Kidney glomerular epithelial cell (primary cell): ENCODE measurements at places on chromosomes 5 and 9.
A peak's percentile ranks its signal among the peaks of the same experiment; 100 is the strongest.

DNA sequence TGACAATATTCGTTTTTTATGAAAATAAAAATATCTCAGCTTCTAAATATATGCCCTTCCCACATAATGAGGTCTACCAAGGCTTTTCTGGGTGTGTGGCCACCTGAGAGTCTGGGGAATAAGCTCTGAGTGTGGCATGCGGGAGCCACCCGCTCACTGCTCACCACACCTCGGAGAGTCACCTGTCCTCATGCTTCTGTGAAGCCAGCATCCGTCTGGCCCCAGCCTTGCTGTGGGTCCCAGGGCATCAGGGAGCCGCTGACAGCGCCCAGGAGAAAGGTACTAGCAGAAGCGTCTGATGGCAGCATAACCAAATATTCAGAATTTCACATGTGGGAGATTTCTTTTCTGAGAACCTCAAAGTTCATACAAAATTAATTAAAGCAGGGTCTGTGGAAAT lies 133.2 kb upstream of the IRX4 start:
- DNase-seq, result no peak

- no peak for DNase-seq
Observed at GRCh38 chr9:93587284-93587650, 10.9 kb downstream of the PHF2 start.

DNA sequence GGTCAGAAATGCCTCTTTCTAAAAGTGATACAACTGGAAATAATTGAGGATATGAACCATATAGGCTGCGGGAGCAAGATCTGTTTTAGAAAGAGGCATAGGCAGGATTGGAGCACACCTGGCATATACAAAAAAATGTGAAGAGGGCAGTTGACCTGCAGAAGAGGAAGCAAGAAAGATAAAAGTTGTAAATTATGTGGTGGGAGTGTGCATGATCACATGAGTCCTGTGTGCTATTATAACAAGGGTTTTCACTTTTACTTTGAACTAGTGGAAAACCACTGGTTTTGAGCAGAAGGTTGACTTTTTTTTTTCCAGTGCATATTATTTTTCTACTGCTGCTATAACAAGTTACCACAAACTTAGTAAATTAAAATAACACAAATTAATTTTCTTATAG lies 489.3 kb downstream of the ANXA1 start:
- no peak for DNase-seq

GRCh38 chr5:35859101-35859661 lies 2.5 kb downstream of the IL7R start:
- DNase-seq, result no peak

DNA sequence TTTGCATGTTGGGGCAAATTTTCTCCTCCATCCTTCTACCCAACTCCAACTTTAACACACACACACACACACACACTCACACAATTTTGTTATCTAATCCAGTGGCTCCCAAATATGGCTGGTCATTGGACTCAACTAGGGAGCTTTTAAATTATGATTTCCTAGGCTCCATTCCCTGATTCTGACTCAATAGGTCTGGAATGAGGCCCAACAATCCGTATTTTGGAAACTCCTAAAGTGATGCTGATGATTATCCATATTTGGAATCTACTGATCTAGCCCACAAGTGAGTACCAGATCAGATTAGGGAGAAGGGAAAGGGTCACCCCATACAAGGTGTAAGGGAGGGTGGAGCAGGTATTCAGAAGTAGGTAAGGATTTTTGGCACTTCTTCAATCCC lies 309.7 kb downstream of the TLE1 start:
- no peak for DNase-seq

- no peak for DNase-seq
Observed at GRCh38 chr9:125141751-125142150, 1.6 kb downstream of the SCAI start.

GRCh38 chr5:66617226-66617861 lies 21.2 kb downstream of the MAST4 start:
- no peak for DNase-seq

- no peak for DNase-seq
Observed at GRCh38 chr5:36273809-36274526, 27.7 kb downstream of the RANBP3L start.

- DNase-seq, result peak; percentile 59
Observed at GRCh38 chr9:109574061-109574882, 76.2 kb upstream of the PTPN3 start.

DNA sequence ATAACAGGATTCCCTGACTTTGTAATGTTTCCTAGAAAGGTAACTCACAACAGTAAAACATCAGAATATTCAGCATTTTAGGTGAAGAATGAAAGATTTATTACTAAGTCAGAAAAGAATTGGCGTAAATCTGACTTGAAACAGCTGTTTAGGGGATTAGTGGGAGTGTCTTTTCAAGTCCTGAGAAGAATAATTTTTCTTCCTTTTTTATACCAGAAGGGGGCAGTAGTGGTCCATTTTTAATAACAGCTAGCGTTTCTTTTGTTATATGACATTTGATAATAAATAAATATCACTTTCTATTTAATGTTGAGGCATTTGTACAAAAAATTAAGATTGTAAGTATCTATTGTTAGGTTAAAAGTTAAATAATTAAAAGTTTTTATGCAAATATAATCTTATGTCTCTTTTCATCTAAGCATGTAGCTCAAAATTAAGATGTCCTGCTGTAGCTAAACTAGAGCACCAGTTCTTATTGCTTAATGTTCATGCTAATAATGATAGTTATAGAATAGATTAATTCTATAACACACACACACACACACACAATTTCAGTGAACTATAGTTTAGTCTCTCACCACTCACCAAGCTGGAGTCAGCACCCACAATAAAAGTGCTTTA lies 258.7 kb upstream of the ARRDC3 start:
- peak; percentile 62 for DNase-seq

GRCh38 chr9:84874596-84874995 lies 205.1 kb downstream of the NTRK2 start:
- no peak for DNase-seq

DNA sequence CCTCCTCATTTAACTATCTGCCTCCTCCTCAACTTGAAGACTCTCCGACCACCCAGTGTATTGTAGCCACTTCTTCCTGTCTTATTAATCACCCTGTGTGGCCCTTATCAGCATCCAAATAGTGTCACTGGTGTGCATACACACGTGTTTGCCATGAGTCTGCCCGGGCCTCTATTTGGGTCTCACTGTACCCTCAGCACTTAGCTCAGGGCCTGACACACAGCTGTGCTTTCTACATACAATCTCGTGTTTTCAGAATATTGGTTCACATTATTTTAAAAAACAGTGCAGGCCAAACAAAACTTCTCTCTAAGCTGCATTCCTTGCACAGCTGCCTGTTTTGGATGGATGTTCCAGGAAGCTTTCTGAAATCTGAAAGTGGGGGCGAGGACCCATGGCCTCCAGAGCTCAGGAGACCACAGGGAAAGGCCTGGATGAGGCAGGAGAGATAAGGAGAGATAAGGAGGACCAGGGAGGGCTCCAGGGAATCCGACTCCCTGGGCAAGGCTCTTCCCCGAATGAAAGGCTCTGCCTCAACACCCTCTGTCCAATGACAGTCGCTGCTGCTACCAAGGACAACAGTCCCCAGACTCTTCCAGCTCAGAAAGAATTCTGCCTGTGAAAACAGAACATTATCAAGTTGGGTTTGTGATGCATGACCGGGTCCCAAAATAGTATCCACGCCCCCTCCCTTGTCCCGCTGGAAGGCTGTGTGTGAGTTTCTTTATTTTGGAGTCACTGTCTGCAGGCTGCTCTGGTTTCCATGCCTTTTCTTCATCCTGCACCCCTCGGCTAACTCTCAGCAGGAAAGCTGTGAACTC lies 255.6 kb downstream of the NSG2 start:
- no peak for DNase-seq

DNA sequence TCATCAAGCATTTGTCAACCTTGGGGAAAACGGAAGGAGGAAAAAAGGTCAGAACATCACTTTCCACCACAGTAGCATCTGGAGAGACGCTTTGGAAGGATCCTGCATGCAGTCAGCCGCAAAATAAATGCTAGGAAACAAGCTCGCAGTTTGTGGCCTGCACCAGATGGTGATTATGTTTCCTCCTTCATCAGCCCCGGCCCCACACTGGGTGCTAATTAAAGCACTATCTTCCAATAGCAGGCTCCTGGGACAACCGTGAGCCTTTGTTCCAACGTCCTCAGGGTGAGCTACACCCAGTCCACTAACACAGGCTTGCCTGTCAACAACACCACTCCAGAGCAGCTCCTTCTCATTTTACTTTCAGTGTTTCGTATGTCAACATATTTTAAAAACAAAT lies 64.0 kb downstream of the RNF130 start:
- DNase-seq, result no peak
